ENCODE measurements at places on chromosomes 12 and 14.

- no peak for DNase-seq
These were observed 8.2 kb downstream of the PRKCH start for GRCh38 chr14:61329478-61330051.

DNA sequence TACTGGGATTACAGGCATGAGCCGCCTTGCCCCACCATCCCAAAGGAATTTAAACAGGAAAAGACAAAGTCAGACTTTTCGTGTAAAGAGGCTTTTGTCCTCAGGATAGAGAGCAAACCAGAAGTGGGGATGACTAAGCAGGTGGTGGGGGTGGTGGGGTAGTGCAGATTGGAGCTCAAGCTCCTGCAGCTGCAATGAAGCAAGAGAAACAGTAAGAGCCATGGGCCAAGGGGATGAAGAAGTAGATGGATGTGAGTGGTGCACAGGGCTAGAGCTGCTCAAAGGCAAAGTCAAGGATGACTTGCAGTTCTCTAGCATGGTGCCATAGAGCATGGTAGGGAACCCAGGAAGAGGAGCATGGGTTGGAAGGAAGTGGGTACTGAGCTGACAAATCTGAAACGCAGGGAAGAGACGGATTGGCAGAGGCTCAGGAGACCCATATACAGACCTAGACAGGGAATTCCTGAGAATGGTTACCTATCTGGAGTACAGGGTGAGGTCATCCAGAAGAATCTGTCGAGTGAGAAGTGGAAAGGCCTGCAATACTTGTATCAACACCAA lies 11.4 kb upstream of the RNF34 start:
- DNase-seq: no peak

GRCh38 chr14:51926449-51926848 lies 62.9 kb upstream of the RTRAF start:
- no peak for DNase-seq

- no peak for DNase-seq
These were observed 97.1 kb downstream of the OTOGL start for GRCh38 chr12:80196419-80196818.

- no peak for DNase-seq
These were observed 3.8 kb upstream of the INHBE start for GRCh38 chr12:57451233-57451778.

GRCh38 chr12:56935752-56936151 lies 1.5 kb upstream of the SDR9C7 start:
- DNase-seq: no peak

GRCh38 chr14:105541218-105541875 lies 15.0 kb downstream of the TMEM121 start:
- no peak for DNase-seq

DNA sequence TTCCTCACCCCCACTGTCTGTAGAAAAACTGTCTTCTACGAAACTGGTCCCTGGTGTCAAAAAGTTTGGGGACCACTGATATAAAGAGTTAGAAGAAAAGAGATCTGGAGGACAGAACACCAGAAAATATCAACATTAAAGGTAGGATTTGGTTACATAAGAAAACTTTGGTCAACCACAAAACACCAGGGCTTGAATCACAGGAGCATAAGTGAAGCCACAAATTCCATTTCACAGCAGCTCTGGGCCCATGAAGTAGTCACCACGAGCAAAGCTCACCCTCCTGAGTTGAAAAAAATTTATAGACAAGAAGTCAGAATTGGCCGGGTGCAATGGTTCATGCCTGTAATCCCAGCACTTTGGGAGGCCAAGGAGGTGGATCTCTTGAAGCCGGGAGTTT lies 19.4 kb downstream of the RALGAPA1 start:
- no peak for DNase-seq

- DNase-seq: no peak
These were observed 18.8 kb upstream of the VWF start for GRCh38 chr12:6143303-6143675.

DNA sequence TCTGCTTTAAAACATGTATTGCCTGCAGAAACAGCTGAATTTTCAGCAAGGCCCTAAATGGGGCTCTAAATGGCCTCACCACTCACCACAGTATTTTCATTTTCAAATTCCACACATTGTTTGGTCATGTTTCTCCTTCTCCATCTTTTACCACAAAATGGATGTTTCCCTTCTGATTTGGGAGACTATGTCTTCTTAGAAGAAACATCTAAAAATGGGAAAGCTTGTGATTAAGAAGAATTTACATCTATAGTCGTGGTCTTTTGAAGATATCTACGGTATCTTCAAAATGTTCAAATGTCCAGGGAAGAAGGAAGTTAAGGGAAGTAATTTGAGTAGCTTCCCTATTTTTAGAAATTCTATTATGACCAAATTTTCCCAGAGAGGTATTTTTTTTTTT lies 20.7 kb upstream of the TUBA1C start:
- no peak for DNase-seq

DNA sequence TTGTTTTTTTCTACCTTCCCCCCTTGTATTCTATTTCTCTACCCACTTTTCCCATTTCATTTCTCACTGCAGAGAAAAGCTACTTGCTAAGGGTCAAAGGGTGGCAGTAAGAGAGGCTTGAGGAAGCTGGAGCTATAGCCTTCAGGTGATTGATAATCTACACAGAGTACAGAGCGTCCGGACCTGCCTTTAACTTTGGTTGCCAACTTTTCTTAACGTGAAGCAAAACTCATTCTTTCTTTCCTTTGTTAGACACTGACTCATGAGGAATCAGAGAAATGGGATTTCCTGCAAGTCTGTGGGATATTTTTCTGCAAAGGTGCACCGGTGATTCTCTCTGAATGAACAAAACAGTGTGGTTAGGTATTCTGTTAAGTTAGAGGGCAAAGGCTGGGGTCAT lies 133.3 kb downstream of the RMST start:
- DNase-seq: no peak

DNA sequence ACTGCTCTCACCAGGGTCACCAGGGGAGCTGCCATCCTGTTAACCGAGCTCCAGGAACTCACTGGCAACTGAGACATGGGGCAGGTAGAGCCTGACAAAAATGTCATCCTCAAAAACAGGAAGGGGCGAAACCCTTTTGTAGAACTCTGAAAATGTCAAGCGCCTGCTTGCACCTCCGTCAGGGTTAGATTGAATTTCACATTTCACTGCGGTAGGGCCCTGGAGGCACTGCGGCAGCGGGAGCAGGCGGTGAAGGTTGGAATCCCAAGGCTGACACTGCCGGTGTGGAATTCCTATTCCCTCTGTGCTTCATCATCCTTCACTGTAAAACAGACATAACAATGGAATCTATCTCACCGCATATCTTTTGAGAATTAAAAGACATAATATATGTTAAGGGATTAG lies 142.8 kb upstream of the TMCC3 start:
- no peak for DNase-seq

Data from mesothelial cell of epicardium (in vitro differentiated cells).